ENCODE measurements at places on chromosomes 5 and 9.

DNA sequence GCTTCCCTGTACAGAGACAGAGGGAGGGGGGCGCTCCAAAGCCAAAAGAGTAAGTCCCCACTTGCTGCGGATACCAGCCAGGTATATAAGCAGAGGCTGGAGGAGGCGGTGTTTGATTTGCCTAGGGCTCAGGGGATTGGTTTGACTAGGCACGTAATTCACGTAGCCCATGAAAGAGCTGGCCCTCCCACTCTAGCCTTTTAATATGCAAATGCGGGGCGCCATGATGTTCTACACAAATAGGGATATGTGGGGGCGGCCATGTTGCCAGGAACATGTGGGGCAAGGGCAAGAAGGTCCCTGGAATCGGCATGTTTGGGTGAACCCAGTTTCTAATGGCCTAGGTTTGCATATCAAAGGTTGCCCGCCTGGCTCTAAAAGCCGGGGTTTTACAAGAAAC, 3.3 kb upstream of the PRLR start:
- no peak for DNase-seq

GRCh38 chr9:79131246-79131774, 440.5 kb upstream of the TLE4 start:
- DNase-seq, result no peak

- DNase-seq, result no peak
Observed at GRCh38 chr5:39605588-39606575, 181.1 kb upstream of the DAB2 start.

- DNase-seq, result no peak
Observed at GRCh38 chr5:24477958-24478357, 166.8 kb downstream of the CDH10 start.

- no peak for DNase-seq
Observed at GRCh38 chr9:136012651-136013050, 51.5 kb upstream of the UBAC1 start.

GRCh38 chr9:89603767-89604665, 796 bp upstream of the GADD45G start:
- DNase-seq, result peak; percentile 63

DNA sequence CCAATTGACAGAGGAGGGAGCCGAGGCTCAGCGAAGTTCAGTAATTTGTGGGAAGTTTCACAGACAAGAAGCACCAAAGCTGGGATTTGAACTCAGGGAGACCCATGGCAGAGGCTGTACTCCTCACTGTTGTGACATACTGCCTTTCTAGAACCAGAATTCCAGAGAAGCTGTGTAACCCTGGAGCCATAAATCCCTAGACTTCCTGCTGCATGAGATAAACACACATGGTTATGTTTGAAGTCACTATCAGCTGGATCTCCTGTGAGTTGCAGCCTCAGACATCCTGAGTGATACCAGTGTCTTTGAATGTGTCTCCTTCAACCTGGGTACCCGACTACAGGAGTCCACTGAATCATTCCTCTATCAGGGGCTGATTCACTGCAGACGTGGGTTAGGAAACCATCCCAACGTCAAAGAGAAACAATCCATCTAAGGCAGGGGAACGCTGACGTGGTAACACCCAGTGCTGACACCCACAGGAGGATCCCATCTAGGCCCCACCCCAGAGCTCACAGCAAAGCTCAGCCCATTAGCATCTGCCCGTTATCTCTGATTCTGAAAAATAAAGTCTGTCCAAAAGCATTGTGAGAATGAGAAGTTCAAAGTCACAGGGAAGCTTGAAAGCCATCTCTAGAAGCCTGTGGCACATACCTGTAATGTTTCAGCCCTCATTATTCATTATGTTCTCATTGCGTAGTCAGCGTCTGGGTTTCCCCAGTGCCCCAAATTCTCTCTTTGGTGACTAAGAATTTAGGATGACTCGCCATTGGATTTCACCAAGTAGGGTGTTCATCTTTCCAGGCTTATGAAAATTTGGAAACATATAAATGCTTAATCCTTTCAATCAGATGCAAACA, 36.3 kb upstream of the BASP1 start:
- DNase-seq, result peak; percentile 10

DNA sequence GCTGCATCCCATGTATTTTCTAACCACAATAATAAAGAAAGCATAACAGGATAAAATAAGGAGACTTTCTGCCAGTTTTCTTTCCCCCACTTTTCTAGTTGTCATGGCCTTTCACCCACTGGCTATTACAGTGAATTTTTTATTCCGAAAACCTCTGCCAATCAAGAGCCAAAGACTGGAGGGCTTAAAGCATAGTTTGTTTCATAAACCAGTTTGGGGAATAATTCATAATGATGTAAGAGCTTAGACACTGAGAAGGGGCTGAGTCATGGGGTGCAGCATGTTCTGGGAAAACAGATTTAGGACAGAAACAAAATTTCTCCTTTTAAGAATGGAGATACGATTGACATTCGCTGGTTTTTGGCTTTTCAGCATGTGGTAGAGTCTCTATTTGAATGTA, 4.4 kb upstream of the GLIPR2 start:
- no peak for DNase-seq

DNA sequence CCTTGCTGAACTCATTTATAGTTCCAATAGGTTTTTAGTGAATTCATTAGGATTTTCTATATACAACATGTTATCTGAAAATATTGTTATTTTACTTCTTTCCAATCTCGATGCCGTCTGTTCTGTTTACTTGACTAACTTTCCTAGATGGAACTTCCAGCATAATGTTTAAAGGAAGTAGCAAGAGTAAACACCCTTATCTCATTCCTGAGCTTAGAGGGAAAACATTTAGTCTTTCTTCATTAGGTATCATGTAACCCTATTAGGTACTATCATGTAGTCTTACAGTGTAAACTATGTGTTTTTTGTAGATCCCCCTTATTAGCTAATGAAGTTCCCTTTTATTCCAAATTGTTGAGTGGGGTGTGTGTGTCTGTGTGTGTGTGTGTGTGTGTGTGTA, 22.5 kb upstream of the OR2K2 start:
- DNase-seq, result no peak

DNA sequence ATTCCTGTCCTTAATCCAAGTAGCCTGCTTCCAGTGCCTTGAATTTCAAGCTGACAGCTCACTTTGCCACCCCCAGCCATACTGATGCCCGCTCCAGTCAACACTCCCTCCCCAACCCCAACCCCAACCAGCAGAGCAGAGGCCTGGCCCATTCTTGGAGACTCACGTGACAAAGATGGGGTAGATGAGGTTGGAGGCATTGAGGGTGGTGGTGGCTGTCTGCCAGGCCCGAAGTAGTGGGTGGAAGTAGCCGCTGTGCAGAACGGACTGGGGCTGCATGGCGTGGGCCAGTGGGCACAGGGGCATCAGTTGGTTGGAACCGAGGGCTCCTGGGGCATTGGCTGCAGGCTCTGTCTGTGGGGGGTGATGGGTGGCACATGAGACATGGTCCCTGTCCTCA, 7.8 kb downstream of the ALAD start:
- no peak for DNase-seq

DNA sequence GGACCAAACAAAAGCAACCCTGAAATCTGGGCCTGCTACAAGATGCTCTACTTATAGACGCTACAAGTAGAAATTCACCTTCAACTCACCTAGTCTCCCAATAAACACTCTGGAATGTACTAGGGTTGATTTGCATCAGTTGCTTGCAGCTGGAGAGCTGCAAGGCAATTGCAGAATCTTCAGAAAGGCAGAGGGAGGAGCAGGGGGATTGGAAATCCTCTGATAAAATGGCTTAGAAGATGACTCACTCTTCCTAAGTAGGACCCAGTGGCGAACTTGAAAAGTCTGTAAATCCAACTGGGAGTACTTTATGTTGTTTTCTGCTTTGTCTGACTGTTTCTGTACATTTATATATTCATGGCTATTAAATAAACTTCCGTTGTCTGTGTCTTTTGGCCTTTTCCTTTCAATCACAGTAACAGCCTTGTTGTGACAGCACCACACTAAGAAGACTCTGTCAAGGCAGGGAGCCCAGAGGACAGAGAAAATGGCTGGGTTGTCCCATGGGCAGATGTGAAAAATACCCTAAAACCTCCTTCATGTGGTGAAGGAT, 14.7 kb upstream of the MLLT3 start:
- DNase-seq, result no peak

DNA sequence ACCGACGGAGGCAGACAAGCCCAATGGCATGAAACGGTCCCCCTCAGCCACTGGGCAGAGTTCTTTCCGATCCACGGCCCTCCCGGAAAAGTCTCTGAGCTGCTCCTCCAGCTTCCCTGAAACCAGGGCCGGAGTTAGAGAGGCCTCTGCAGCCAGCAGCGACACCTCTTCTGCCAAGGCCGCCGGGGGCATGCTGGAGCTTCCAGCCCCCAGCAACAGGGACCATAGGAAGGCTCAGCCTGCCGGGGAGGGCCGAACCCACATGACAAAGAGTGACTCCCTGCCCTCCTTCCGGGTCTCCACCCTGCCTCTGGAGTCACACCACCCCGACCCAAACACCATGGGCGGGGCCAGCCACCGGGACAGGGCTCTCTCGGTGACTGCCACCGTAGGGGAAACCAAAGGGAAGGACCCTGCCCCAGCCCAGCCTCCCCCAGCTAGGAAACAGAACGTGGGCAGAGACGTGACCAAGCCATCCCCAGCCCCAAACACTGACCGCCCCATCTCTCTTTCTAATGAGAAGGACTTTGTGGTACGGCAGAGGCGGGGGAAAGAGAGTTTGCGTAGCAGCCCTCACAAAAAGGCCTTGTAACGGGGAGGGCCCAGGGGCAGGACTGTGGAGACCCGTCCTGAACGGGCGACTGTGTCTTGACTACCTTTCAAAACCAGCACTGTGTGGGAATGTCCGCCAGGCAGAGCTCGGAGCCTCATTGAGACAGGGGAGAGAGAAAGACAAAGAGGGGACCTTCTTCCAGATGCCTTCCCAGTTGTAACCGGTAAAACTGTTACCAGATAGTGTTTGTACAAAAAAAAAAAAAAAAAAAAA, 29.9 kb downstream of the CD180 start:
- DNase-seq, result no peak

GRCh38 chr9:87875060-87875459, 7.6 kb upstream of the SPATA31E1 start:
- no peak for DNase-seq

All from ACHN (cell line).